Suppressor macrophage treated with lipopolysaccharide for 1 hour (primary cell): ENCODE measurements at places on chromosomes 5 and 9.

GRCh38 chr5:172801179-172801671, 30.2 kb upstream of the DUSP1 start:
- peak; percentile 69 for DNase-seq

DNA sequence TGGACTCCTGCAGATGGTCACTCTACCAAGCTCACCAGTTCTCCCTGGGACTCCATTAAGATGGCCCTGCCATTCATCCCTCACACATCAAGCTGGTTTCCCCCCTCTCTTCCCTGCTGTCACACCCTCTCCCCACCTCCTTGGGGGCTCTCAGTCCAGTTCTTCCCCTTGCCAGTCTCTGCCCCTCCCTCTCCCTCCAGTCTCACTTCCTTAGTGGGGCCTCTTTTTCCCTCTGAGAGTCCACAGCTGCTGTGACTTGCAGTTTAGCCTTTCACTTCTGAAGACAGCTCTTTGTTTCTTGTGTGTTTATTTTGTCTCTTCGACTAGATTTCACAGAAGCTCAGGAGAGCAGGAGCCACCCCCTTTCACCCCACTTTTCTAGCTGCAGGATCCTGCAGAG, 10.5 kb downstream of the DOCK2 start:
- DNase-seq, result peak; percentile 51

GRCh38 chr9:136742591-136743391, at the start of gene LCN10:
Gene LCN10, minus strand, starts transcription at chr9:136742940. Its CDS starts 37 bp downstream, at chr9:136742903.
- no peak for DNase-seq

GRCh38 chr9:129289131-129289731, 111.2 kb upstream of the IER5L start:
- DNase-seq, result no peak

- DNase-seq, result no peak
These were observed 14.5 kb downstream of the C9orf43 start for GRCh38 chr9:113425072-113425471.

- DNase-seq, result no peak
These were observed 93.1 kb upstream of the IFNK start for GRCh38 chr9:27430750-27431535.

- no peak for DNase-seq
These were observed 18.1 kb upstream of the ZNF484 start for GRCh38 chr9:92895812-92896436.

- no peak for DNase-seq
These were observed 2.4 kb downstream of the GBA2 start for GRCh38 chr9:35746583-35746982.

GRCh38 chr5:16864631-16865131, 71.4 kb downstream of the MYO10 start:
- no peak for DNase-seq

- no peak for DNase-seq
These were observed 34.7 kb downstream of the C9orf50 start for GRCh38 chr9:129586245-129586644.

DNA sequence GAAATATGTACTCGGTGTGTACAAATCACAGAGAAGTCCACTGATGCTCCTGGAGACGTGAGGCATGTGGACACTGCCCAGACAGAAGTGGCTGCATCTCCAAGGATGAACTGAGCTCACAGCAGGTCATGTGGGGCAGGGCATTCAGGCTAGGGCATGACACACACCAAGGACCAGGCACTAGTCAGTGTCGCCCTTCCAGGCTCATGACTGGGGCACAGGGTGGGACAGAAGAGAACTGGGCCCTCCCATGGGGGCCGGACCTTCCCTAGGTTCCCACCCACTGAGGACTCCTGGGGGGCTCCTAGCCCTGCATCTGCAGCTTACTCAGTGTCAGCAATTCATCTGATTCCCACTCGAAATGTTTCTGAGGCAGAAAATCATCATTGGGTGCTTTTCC, 256.8 kb upstream of the IRX4 start:
- no peak for DNase-seq

DNA sequence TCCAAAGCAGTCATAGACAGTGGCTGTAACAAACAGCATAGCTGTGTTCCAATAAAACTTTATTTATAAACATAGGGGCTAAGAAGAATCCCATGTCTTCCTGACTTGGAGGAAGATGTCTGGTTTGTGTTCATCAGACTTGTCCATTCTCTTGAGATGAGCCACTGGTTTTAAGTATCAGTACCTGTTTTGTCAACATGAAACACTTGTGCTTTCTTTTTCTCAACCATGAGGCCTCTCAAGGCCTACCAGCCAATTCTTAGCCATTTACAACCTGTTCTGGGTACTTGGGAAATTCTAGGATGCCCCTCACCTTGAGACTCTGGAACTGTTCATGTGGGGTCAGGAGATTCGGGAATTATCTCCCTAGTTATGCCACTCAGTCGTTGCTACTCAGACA, 154.3 kb upstream of the PPP1R2B start:
- DNase-seq, result no peak

- no peak for DNase-seq
These were observed 1.8 kb downstream of the MAMDC2 start for GRCh38 chr9:70045452-70045851.

- no peak for DNase-seq
These were observed 9.8 kb downstream of the GCNT4 start for GRCh38 chr5:75042522-75042921.

DNA sequence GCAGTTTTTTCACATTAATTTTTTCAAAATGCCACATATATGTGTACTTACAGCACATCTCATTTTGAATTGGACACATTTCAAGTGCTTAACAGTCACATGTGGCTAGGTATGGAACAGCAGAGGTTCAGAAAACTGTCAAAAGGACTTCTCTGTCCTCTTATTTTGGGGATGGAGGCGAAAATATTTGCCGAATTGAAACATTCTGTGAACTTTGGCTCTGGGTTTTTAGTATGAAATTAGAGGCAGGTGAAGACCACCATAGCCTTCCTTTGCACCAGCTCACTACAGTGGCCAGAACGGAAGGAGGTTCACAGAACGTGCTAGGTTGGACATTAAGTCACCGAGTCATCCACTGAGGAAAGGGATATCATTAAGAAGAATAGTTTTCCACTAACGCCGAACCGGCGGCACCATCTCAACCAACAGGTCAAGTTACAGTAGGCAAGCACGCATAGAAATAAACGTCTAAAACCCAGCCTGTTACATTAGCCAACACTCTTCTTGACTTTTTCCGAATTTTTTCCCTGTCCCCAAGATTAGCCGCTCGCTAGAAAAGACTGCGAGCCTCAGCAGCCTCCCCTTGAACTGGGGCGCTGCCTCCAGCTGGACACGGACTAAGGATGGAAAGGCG, 1.8 kb upstream of the TLE4 start:
- DNase-seq, result no peak

DNA sequence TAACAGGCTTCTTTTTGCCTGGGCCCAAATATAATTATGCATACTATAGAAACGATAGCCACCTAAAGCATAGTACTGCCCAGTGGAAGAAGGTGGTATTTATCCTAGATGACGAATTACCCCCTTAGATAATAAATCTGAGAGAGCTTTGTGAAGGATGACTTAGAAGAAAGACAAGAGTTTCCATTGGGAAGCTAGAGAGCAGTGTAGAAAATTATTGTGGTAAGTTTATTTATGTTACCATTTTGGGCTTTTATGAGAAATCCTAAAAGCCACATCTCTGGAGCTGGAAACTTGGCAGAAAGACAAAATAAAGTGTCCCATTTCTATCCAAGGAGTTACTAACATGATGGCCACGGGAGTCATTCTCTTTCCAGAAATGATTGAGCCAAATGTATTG, 172.0 kb upstream of the SEMA6A start:
- DNase-seq, result no peak

DNA sequence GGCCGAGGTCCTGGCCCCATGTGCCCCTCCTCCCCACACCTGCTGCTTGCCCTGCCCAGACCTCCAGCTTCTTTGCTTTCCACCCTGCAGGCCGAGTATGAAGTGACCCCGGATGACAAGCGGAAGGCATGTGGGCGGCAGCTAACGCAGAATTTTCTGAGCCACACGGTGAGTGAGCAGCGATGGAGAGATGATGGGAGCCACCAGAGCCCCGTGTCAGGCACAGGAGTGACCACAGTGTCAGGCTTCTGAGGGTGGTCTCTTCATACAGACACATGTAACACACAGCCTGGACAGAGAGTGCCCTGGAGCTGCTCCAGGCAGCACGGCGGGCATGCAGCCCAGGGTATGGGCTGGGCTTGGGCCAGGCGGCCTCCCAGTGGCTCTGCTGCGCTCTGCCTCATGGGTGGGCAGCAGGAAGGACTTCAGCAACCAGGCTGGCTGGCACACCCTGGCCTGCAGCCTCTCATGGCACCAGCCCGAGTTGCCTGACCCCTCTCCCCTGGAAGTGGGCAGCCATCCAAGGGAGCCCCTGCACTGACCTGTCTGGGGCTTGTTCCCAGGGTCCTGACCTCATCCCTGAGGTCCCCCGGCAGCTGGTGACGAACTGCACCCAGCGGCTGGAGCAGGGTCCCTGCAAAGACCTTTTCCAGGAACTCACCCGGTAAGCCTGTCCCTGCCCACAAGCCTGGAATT, 5.8 kb downstream of the GRK6 start:
- no peak for DNase-seq

GRCh38 chr5:77569409-77569808, 69.1 kb downstream of the OTP start:
- DNase-seq, result peak; percentile 32

GRCh38 chr5:151448038-151448985, 909 bp downstream of the SLC36A1 start:
- no peak for DNase-seq

- DNase-seq, result no peak
These were observed 86.5 kb downstream of the SREK1 start for GRCh38 chr5:66230551-66230950.

DNA sequence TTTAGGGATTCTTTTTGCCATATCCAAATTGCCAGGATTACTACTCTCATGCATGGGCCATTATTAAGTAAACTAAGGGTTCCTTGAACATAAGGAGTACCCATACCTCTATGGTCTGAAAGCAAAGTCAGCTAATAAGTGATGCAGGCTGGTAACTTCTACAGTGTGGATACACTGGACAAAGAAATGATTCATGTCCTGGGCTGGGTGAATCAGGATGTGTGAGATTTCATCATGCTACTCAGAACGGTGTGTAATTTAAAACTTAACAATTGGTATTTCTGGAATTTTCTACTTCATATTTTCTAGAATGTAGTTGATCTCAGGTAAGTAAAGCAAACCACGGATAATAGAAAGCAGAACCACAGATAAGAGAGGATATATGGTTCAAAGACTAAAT, 428.8 kb downstream of the CHSY3 start:
- no peak for DNase-seq

DNA sequence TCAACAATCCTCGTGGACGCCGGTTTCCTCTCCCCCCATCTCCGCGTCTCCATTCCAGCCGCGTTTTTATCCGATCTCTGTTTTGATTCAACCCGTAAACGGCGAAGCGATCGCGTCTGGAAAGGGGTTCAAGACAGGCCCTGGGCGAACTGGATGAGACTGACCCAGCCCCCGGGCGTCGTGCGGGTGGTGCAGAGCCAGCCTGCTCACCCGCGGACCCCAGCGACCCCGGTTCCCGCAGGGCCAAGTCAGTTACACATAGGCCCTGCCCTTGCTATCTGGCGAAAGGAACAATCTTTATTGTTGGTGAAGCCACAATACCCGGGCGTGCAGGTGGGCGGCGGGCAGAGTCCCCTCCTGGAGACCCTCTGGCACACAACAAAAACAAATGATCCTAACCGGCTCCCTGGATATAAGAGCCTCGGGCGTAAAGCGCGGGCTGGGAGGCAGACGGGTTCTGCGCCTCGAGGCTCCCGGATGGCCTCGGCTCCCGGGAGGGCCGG, 1.8 kb downstream of the TLX3 start:
- no peak for DNase-seq

- DNase-seq, result peak; percentile 90
These were observed 87.4 kb downstream of the THBS4 start for GRCh38 chr5:80122579-80122978.

DNA sequence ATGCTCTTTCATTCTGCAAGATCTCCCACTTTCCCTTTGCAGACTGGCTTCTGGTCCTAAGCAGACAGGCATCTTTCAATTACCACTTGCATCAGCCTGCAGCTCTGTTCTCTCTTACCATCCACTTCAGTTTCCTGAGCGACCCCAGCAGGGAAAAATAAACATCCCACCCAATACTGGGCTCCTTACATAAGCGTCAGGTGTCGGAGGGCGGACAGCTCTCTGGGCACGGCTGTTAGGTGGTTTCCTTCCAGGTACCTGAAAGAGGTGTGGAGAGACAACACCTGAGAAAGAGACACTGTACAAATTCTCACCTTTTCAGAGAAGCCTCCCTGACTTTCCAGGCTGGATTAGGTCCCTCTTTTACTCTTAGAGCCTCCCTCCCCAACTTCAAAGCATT, 145.1 kb upstream of the PANK3 start:
- DNase-seq, result no peak
